ENCODE measurements at places on chromosomes 7 and 10. TPM values are rescaled to one million over a fixed set of nuclear protein-coding genes. Genes with fewer than 3 reads are reported as not detected.

GRCh38 chr7:156585025-156585648 is 55.4 kb upstream of the RNF32 start:
- no peaks in the 10 kb centered on the region for H3K4me1 ChIP-seq
- H3K27ac ChIP-seq = no peak overlapping the region
- no peak overlapping the region for H3K4me3 ChIP-seq
- H3K36me3 ChIP-seq = no peaks in the 10 kb centered on the region
- H3K27me3 ChIP-seq = peaks cover 12% of the 10 kb centered on the region

DNA sequence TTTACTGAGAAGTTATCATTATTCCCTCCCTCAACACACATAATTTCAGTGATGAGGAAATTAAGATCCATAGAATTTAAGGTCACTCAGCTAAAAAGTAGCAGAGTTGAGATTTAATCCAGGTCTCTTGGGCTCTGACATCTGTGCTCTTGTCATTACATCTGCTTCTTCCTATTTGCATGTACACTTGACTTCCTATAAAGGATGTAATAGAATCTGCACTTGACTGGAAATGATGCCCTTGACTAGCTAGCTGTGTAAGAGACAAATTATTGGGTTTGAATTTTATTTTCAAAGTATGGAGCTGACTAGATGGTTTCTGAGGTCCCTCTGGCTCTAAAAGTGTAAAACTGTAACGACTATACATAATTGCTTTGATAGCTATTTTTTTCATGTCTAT is 59.5 kb downstream of the AGK start:
- no peaks in the 10 kb centered on the region for H3K27me3 ChIP-seq
- H3K36me3 ChIP-seq = peaks cover 20% of the 10 kb centered on the region

DNA sequence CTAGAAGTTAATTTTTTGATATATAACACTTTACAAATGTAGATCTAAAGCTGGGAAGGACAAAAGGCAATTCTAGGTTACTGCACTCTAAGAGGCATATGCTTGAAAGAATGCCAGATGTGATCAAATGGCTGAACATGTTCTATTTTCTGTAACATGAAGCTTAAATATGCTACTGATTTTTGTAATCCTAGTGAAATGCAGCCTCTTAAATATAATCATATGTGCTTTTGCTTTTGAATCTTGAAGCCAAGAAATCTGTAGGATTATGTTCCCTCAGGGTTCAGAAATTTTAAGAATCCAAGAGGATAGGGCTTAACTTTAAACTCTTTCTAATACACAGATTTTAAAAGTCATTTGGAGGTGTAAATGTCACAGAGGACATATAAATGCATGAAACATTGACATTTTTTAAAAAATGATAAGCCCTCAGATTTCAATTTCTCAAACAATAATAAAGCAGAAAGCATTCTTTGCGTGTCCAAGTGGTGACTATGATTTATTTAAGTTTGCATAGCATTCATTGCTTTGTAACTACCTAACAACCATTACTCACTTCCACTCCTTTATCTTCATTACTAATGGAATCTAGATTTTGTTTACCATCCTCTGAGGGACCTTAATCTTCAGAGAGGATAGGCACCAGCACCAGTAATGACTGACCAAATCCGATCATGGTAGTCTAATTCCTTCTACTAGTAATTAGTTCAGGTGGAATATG is 170.4 kb downstream of the MAGI2 start:
- H3K36me3 ChIP-seq = no peaks in the 10 kb centered on the region
- DNase-seq = no peak
- H3K4me1 ChIP-seq = peaks cover 16% of the 10 kb centered on the region
- H3K27me3 ChIP-seq = no peaks in the 10 kb centered on the region
- no peak overlapping the region for H3K27ac ChIP-seq
- H3K4me3 ChIP-seq = no peak overlapping the region

GRCh38 chr7:148303295-148304082 is 287.1 kb upstream of the C7orf33 start:
- no peak overlapping the region for H3K4me3 ChIP-seq
- H3K27me3 ChIP-seq = no peaks in the 10 kb centered on the region
- no peak overlapping the region for H3K27ac ChIP-seq
- H3K4me1 ChIP-seq = peaks cover 6% of the 10 kb centered on the region

DNA sequence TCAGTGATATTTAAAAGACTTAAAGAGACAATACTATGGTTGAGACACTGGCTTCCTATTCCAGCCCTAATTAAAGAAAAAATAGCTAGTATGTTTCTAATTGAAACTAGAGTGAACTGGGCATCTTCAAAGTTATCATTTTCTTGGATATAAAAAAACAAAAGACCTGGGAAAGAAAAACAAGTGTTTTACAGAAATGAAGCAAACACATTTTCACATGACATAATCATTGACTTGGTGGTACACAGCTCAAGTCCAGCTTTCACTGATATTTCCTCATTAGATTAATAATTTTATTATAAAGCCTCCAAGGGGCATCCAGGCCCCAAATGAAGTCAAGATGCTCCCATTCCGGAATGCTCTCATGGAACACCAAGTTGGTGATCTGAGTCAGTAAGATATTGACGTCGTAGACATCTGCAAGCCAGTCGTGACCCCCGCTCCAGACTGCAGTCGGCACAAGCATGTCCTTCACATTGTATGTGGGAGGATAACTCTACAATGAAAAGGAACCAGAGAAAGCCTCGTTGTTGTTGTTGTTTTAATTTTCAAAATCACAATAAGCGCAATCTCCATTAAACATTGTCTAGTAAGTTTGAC is 7.5 kb upstream of the CH25H start:
- peaks cover 9% of the 10 kb centered on the region for H3K36me3 ChIP-seq
- DNase-seq = no peak
- H3K27ac ChIP-seq = no peak overlapping the region
- no peak overlapping the region for H3K4me3 ChIP-seq
- H3K4me1 ChIP-seq = peaks cover 13% of the 10 kb centered on the region
- H3K27me3 ChIP-seq = no peaks in the 10 kb centered on the region

GRCh38 chr7:148210804-148211325 is 379.7 kb upstream of the C7orf33 start:
- no peak for DNase-seq
- peaks cover 92% of the 10 kb centered on the region for H3K27me3 ChIP-seq
- no peak overlapping the region for H3K4me3 ChIP-seq
- H3K36me3 ChIP-seq = no peaks in the 10 kb centered on the region

The AKR1D1 gene
- total RNA-seq = not detected

GRCh38 chr7:101146-102046 is 91.0 kb upstream of the FAM20C start:
- no peaks in the 10 kb centered on the region for H3K36me3 ChIP-seq
- DNase-seq = peak; percentile 88
- H3K4me1 ChIP-seq = peaks cover 28% of the 10 kb centered on the region
- no peak overlapping the region for H3K27ac ChIP-seq
- no peak overlapping the region for H3K4me3 ChIP-seq
